ENCODE measurements at places on chromosomes 2 and 18. TPM values are rescaled to one million over a fixed set of nuclear protein-coding genes. Genes with fewer than 3 reads are reported as not detected.

DNA sequence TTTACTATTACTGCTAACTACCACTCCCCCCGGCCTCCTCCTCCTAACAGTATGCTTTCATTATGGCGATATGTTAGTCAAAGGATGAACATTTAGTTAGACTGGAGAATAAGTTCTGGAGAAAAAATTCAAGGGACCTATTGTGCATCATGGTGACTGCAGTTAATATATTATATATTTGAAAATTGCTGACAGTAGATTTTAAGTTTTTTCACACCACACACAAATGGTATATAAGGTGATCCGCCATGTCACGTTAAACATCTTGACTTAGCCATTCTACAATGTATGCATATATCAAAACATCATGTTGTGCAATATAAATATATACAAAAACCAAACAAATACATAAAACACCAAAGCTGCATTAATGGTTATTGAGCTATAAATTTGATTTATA is 873.7 kb downstream of the CNTNAP5 start:
- no peaks in the 10 kb centered on the region for H3K27me3 ChIP-seq
- H3K4me1 ChIP-seq, result no peaks in the 10 kb centered on the region
- no peak overlapping the region for H3K27ac ChIP-seq
- no peaks in the 10 kb centered on the region for H3K36me3 ChIP-seq

DNA sequence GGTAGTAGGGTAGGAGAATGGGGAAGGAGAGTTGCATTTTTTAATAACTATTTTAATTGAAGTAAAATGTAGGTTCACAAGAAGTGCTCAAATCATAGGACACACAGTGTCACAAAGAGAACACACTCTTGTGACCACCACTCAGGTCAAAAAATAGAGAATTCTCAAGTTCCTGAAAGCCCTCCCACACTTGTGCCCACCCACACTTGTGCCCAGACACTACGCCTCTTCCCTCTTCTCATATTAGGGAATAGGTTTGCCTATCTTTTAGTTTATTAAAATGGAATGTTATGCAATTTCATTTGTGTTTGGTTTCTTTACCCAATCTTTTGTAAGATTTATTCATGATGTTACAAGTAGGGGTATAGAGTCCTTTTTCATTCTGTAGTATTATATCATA is 67.2 kb downstream of the UGGT1 start:
- no peaks in the 10 kb centered on the region for H3K4me1 ChIP-seq
- no peak overlapping the region for H3K27ac ChIP-seq
- H3K36me3 ChIP-seq, result peaks cover 20% of the 10 kb centered on the region
- no peaks in the 10 kb centered on the region for H3K27me3 ChIP-seq
- no peak overlapping the region for H3K4me3 ChIP-seq

- H3K27ac ChIP-seq, result no peak overlapping the region
- H3K36me3 ChIP-seq, result no peaks in the 10 kb centered on the region
- no peak for DNase-seq
Measured at GRCh38 chr18:7037470-7037869, 80.1 kb downstream of the LAMA1 start.

GRCh38 chr2:10253596-10254372 is 48.9 kb upstream of the HPCAL1 start:
- H3K36me3 ChIP-seq, result no peaks in the 10 kb centered on the region
- DNase-seq, result no peak
- H3K4me3 ChIP-seq, result no peak overlapping the region
- no peaks in the 10 kb centered on the region for H3K27me3 ChIP-seq
- no peak overlapping the region for H3K27ac ChIP-seq

- no peak overlapping the region for H3K27ac ChIP-seq
- H3K36me3 ChIP-seq, result peaks cover 43% of the 10 kb centered on the region
- H3K27me3 ChIP-seq, result no peaks in the 10 kb centered on the region
- no peak overlapping the region for H3K4me3 ChIP-seq
- no peak for DNase-seq
Measured at GRCh38 chr2:171008550-171009205, 79.6 kb downstream of the GORASP2 start.

The DSG2 gene
- total RNA-seq, result 3.6 TPM

The PLEK gene
- 3.1 TPM for total RNA-seq

The ZSWIM2 gene
- total RNA-seq, result not detected

The FAM228B gene
- total RNA-seq, result 26.6 TPM

The DNAJC10 gene
- 39.4 TPM for total RNA-seq

The SP100 gene
- total RNA-seq, result 95.5 TPM

The ELOA2 gene
- not detected for total RNA-seq

The SETBP1 gene
- 40.9 TPM for total RNA-seq
